ENCODE measurements at places on chromosomes 13 and 19.

DNA sequence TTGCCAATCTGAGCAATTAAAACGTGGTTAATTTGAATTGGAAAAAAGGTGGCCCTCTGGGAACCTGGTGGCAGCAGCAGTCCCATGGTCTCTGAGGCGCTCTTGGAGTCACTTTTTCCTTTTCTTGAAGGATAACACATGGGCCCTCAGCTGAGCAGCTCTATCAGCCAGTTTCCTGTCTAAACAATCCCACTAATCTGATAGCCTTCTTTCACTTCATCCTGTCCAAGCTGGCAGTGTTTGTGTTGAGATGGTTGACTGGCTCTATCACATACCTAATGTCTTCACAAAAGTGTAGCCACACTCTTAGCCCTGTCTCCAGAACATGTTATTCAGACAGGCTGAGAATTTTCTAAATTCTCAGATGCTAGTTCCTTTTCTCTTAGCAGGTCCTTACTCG is 10.7 kb downstream of the MZT1 start:
- peaks cover 61% of the 10 kb centered on the region for H3K36me3 ChIP-seq
- DNase-seq = no peak
- no peak overlapping the region for H3K27ac ChIP-seq
- H3K27me3 ChIP-seq = no peaks in the 10 kb centered on the region

GRCh38 chr19:21848706-21849105 is 12.7 kb upstream of the ZNF43 start:
- peaks cover 4% of the 10 kb centered on the region for H3K4me1 ChIP-seq
- no peaks in the 10 kb centered on the region for H3K27me3 ChIP-seq
- H3K4me3 ChIP-seq = no peak overlapping the region

DNA sequence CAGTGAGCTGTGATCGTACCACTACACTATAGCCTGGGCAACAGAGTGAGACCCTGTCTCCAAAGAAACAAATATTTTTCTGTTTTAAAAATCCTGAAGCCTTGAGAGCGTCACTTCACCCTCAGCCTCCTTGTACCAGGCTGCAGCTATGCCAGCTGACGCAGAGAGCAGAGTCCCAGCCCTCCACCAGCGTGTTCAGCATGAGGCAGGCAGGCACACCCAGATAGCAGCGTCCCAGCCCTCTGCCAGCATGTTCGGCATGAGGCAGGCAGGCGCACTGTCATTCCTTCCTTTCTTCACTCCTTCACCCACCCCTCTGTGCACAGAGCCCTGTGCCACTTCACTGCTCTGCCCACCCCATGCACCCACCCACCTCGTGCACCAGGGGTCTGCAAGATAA is 43.3 kb upstream of the USE1 start:
- H3K27me3 ChIP-seq = no peaks in the 10 kb centered on the region
- H3K36me3 ChIP-seq = peaks cover 100% of the 10 kb centered on the region
- no peak for DNase-seq

- DNase-seq = no peak
- no peak within 1 kb of the TSS for H3K4me3 ChIP-seq
These were observed at the start of gene URAD for GRCh38 chr13:27988520-27988919. Gene URAD, minus strand, starts transcription at chr13:27988693. Its CDS starts 56 bp downstream, at chr13:27988637.

DNA sequence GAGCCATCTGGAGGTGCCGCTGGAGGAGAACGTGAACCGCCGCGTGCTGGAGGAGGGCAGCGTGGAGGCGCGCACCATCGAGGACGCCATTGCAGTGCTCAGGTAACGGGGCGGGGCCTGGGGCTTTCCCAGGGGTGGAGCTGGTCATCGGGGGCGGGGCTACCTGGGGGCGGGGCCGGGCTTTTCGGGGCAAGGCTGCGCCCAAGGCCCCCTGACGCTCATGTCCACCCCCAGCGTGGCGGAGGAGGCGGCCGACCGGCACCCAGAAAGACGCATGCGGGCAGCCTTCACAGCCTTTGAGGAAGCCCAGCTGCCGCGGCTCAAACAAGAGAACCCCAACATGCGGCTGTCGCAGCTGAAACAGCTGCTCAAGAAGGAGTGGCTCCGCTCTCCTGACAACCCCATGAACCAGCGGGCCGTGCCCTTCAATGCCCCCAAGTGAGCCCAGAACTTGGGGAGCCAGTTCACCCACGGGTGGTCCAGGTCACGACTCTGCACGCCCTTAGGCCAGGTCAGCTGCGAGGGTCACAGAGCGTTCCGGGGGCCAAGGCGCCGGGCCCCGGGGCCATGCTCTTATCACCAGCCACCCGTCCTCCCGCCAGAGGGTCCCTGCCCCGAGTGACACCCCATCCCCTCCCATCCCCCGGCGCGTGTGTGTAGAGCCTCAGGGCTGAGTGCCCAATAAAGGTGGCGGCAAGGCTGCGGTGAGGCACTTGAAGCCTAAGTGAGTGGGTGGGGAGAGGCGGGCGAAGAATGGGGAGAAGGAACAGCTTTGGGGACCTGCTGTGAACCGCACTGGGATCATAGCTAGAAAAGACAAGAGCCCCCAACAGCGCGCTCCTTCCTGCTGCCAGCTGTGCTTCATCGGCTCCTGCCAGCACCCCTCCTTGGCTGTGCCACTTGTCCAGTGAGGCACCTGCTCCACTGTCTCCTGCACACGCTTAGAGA is 10.7 kb downstream of the CCDC124 start:
- H3K36me3 ChIP-seq = peaks cover 59% of the 10 kb centered on the region
- no peaks in the 10 kb centered on the region for H3K27me3 ChIP-seq
- no peak overlapping the region for H3K27ac ChIP-seq
- no peak overlapping the region for H3K4me3 ChIP-seq

- no peaks in the 10 kb centered on the region for H3K4me1 ChIP-seq
- H3K36me3 ChIP-seq = peaks cover 32% of the 10 kb centered on the region
- peaks cover 42% of the 10 kb centered on the region for H3K27me3 ChIP-seq
- H3K4me3 ChIP-seq = peak within 1 kb of the TSS; percentile 76
- H3K27ac ChIP-seq = peak within 1 kb of the TSS; percentile 84
- peak; percentile 92 for DNase-seq
These were observed at the start of gene KDELR1 for GRCh38 chr19:48391100-48392005. Gene KDELR1, minus strand, starts transcription at chr19:48391551. Its CDS starts 193 bp downstream, at chr19:48391358.

GRCh38 chr19:12090807-12091206 is 26.3 kb downstream of the ZNF844 start:
- no peak overlapping the region for H3K27ac ChIP-seq
- no peaks in the 10 kb centered on the region for H3K27me3 ChIP-seq
- peak; percentile 64 for DNase-seq
- H3K4me3 ChIP-seq = no peak overlapping the region

DNA sequence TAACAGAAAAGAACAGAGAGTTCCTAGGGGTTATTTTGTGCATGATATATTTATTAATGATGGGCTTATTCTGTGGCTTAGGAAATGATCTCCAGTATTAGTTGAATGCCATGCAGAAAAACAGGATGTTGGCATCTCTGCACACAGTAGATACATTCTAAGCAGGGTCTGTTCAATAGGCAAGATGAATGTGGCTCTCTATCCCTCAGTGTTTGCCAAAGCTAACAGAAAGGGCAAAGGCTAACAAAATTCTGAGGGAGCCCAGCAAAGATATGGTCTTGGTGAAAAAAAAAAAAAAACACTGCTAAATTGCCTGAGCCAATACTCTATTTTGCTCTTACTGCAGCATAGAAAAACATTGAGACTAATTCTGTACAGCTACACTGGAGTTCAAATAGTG is 1095.8 kb downstream of the UQCRFS1 start:
- no peak for DNase-seq
- no peaks in the 10 kb centered on the region for H3K27me3 ChIP-seq
- no peak overlapping the region for H3K4me3 ChIP-seq

DNA sequence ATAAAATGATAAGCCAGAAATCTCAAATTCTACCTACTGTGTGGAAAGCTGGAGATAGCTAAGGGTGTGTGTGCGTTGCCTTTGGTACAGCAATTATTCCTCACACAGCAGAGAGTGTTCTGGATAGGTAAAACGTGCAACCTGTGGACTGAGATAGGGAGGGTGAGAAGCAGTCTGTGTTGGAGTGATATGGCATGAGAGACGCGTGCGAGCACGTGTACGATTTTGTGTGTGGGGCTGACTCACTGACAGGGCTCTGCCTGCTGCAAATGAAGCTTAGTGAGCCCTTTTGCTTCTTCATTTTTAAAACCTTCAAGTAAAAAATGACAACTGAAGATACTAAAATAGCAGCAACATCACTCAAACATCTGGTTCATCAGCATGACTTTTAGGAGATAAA is 35.7 kb upstream of the SLC10A2 start:
- no peak for DNase-seq
- no peak overlapping the region for H3K4me3 ChIP-seq
- H3K27ac ChIP-seq = no peak overlapping the region
- no peaks in the 10 kb centered on the region for H3K36me3 ChIP-seq

DNA sequence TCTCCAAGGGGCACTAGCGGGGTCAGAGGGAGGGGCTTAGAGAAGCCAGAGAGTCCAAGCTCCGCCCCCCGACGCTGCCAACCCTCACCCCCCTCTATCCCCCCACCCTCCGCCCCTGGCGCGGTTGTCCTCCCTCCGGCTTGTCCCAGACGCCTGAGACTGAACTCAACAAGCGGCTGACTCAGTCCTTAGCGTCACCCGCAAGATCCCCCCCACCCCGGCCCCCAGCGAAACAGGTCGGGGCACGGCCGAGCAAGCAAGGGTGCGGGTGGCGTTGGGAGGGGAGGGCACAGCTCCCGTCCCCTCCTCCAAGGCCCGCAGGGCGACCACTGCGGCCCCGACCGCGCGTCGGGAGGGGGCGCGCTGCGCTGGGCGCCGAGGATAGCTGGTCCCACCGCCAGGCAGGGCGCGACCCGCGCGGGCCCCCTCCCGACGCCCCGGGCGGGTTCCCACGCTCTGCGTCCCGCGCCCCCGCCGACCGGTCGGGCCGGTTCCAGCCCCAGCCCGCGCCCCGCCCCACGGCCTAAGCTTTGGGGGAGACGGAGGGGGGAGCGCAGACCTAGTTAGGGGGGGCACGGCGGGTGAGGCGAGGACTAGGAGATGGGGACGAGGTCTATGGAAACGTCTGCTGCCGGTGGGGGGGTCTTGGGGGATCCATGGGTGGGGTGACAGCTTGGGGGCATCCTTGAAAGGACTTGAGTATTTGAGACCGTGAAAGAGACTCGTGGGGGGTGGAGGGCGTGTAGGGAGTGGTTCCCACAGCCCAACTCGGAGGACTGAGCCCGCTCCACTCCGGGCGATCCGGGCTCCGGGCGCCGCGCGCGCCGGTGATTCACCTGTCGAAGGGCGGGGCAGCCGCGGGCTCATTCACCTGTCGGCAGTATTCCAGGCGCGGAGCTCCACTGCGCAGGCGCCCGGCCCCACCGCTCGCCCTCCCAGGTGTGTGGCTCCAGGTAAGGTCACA is 5.1 kb downstream of the NOTCH3 start:
- H3K27ac ChIP-seq = peak overlapping the region; percentile 23
- H3K4me1 ChIP-seq = peaks cover 25% of the 10 kb centered on the region
- no peaks in the 10 kb centered on the region for H3K36me3 ChIP-seq

DNA sequence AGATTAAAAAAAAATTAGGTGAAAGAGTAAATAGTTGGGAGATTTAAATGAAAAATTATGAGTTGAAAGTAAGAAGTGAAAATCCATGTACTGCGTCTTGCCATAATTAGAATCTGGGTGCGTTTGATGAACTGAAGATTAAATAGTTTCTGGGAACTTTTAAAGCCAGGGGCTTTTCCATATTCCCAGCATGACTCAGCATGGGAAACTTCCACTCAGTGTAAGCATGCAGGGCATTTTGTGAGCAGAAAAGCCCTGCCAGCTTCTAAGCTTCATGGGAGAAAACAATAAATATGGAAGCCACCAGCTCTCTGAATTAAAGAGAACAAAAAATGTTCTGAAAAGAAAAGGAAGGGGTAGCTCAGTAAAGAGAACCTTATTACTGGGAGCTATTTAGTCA is 62.0 kb upstream of the EDNRB start:
- no peaks in the 10 kb centered on the region for H3K4me1 ChIP-seq
- no peaks in the 10 kb centered on the region for H3K27me3 ChIP-seq
- DNase-seq = no peak
- peak overlapping the region; percentile 34 for H3K27ac ChIP-seq

- DNase-seq = no peak
- peaks cover 96% of the 10 kb centered on the region for H3K4me1 ChIP-seq
- no peaks in the 10 kb centered on the region for H3K27me3 ChIP-seq
These were observed 50.2 kb downstream of the LRCH1 start for GRCh38 chr13:46603165-46603603.

- H3K27me3 ChIP-seq = no peaks in the 10 kb centered on the region
- H3K27ac ChIP-seq = no peak overlapping the region
- H3K4me3 ChIP-seq = no peak overlapping the region
- no peaks in the 10 kb centered on the region for H3K36me3 ChIP-seq
These were observed 381.1 kb downstream of the LIG4 start for GRCh38 chr13:107834281-107834680.

DNA sequence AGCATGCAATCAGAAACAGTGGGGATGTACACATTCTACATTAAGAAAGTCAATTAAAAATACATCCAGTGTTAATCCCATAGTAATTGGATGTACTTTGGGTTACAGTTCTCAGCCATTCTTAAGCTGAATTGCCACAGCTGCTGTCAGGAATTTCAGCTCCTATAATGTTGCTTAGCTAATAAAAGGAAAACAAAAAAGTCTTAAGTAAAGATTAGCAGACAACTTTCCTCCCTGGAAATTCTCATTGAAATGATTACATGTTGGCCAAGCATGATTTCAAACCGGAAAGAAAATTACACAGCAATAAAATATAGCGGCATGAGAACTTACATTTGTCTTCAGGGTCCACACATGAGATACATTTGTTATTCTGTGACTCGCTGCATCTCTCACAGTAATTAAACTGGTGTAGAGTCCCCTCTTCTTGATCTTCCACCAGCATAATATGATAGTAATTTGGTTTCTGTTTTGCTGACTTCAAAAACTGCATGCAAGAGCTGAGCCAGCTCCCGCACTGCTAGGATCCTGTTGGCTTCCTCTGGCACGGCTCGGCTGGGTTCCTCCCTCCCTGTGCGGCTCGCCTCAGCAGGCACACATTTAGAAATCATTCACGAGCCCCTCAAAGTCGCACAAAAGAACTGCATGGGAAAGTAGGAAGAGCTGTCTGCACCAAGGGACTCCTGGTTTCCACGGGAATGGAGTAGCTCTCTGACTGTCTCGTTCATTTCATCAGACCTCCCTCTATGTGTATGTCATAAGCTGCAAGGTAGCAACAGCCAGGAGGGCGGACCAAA is at the start of gene HTR2A:
TSS of gene HTR2A (minus strand) at position 713 of the 797 bp plus-strand sequence. CDS start 1,147 bp downstream, outside the sequence.
- peak within 1 kb of the TSS; percentile 26 for H3K4me3 ChIP-seq
- H3K27me3 ChIP-seq = no peaks in the 10 kb centered on the region
- H3K4me1 ChIP-seq = peaks cover 12% of the 10 kb centered on the region
- DNase-seq = peak; percentile 81

- no peak for DNase-seq
- H3K4me1 ChIP-seq = peaks cover 11% of the 10 kb centered on the region
- peak overlapping the region; percentile 71 for H3K4me3 ChIP-seq
- H3K27ac ChIP-seq = peak overlapping the region; percentile 97
- no peaks in the 10 kb centered on the region for H3K27me3 ChIP-seq
These were observed 790 bp upstream of the SUGT1 start for GRCh38 chr13:52651897-52652195.

DNA sequence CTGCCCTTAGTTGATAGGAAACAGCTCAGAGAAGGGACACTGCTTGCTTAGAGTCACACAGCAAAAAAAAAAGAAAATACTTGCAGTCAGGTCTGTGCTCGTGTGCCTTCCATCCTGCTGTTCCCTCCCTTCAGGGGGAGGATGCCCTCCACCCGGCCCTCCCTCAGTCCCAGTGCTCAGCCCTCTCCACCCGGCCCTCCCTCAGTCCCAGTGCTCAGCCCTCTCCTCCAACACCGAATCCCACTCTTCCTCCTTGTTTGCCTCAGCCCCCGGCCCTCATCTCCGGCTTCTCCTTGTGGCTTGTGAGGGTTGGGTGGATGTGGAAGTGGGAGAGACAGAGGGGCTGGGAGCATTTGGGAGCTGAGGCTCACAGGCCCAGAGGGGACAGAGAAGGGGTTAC is 5.8 kb downstream of the TFPT start:
- H3K4me3 ChIP-seq = no peak overlapping the region
- peaks cover 76% of the 10 kb centered on the region for H3K36me3 ChIP-seq
- H3K27me3 ChIP-seq = no peaks in the 10 kb centered on the region
- DNase-seq = no peak
- H3K4me1 ChIP-seq = peaks cover 7% of the 10 kb centered on the region
- H3K27ac ChIP-seq = no peak overlapping the region
